ENCODE measurements at places on chromosomes 6 and 20. TPM values are rescaled to one million over a fixed set of nuclear protein-coding genes. Genes with fewer than 3 reads are reported as not detected.

The OR2J3 gene
- not detected for total RNA-seq

The BANF2 gene
- not detected for total RNA-seq

The PTCHD4 gene
- not detected for total RNA-seq

The TPBG gene
- 25.6 TPM for total RNA-seq

DNA sequence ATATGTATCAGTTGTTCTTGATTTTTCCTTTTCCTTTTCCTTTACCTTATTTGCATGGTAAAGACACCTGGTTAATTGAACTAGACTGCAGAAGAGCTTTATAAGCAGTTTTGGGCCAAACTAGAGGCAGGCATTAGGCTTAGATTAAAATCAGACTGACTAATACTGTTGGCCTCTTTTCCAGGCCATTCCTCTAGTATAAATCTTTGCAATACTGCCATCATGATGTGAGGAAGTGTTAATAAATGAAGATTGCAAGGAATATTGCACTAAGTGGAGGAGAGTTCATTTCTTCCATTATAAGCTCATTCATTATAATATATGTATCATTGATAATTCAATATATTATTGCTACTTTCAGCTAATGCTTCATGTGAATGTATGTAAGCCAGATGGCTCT is 163.8 kb downstream of the MMUT start:
- DNase-seq = no peak
- H3K4me3 ChIP-seq = no peak overlapping the region
- no peak overlapping the region for H3K27ac ChIP-seq
- H3K27me3 ChIP-seq = no peaks in the 10 kb centered on the region

DNA sequence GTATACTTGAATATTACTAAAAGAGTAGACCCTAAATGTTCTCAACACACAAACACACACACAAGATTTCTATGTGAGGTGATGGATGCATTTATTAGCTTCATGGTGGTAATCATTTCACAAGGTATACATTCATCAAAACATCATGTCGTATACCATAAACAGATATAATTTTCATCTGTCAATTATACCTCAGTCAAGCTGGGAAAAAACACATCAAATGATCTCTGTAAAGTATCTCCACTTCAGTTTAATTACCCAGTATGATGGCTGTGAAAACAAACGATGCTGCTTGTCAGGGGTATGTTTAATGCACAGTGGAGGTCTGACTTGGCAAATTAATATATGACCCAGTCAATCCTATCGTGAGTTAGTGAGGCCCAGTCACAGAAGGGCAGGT is 157.2 kb downstream of the MTFR2 start:
- H3K27me3 ChIP-seq = no peaks in the 10 kb centered on the region
- H3K27ac ChIP-seq = no peak overlapping the region
- no peak for DNase-seq

DNA sequence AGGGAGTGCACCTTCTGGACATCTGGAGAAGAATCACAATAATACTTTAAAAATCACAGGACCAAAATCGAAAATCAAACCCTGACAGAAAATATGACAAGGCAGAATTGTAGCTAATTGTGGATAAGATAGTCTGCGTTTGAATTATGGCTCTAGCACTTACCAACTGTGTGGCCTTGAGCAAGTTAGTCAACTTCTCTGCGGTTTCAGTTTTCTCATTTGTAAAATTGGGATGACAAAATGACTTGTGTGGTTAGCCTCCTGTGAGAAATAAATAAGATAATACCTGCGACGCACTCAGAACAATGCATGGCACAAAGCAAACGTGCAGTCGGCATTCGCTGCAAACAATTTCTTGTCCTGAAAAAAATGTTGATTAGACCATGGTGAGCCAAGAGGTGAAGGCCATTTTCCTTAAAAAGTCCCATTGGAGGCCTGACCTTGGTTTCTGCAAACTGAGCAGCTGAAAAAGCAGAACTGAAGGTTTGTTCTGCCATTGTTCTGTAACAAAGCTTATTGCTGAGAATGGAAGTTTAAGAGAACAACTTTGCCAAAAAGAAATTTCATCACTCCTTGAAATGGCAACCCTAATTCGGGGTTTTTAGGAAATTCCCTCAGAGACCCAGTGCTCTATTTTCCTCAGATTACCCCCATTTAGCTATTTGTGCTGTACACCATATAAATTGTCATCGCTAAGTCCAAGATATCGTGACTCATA is 266.3 kb downstream of the ERMARD start:
- H3K27me3 ChIP-seq = no peaks in the 10 kb centered on the region
- H3K4me3 ChIP-seq = no peak overlapping the region
- no peak overlapping the region for H3K27ac ChIP-seq
- no peaks in the 10 kb centered on the region for H3K4me1 ChIP-seq

DNA sequence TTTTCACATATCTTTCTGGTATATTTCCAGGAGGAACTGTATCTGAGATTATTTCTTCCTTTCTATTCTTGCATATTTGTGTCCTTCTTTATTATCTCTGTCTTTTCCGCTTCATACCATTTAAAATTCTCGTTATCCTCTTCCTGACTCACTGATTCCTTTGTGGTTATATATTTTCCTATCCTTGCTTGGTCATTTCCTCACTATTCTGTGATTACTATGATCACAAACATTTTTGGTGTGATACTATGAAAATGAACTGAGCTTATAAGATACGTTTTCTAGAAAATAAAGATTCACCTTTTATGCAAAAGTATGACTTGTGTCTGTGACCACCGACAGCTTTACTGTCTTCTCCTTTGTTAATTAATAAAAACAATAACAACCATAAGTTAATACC is 26.5 kb upstream of the MYCT1 start:
- no peak for DNase-seq
- no peak overlapping the region for H3K27ac ChIP-seq
- no peaks in the 10 kb centered on the region for H3K4me1 ChIP-seq

- no peak overlapping the region for H3K4me3 ChIP-seq
- H3K27me3 ChIP-seq = no peaks in the 10 kb centered on the region
- no peaks in the 10 kb centered on the region for H3K4me1 ChIP-seq
- DNase-seq = no peak
These were observed 246.5 kb downstream of the RIMS1 start for GRCh38 chr6:72132851-72133250.

- no peak overlapping the region for H3K4me3 ChIP-seq
- H3K27ac ChIP-seq = peak overlapping the region; percentile 58
- H3K4me1 ChIP-seq = peaks cover 30% of the 10 kb centered on the region
- no peaks in the 10 kb centered on the region for H3K36me3 ChIP-seq
These were observed 34.2 kb downstream of the NHSL1 start for GRCh38 chr6:138465007-138465645.

GRCh38 chr6:166417285-166417691 is 34.5 kb upstream of the MPC1 start:
- no peaks in the 10 kb centered on the region for H3K36me3 ChIP-seq
- H3K27ac ChIP-seq = peak overlapping the region; percentile 13
- H3K27me3 ChIP-seq = no peaks in the 10 kb centered on the region
- no peaks in the 10 kb centered on the region for H3K4me1 ChIP-seq

GRCh38 chr6:126175251-126175650 is 164.7 kb upstream of the CENPW start:
- H3K4me3 ChIP-seq = no peak overlapping the region
- H3K27me3 ChIP-seq = no peaks in the 10 kb centered on the region
- H3K36me3 ChIP-seq = no peaks in the 10 kb centered on the region
- DNase-seq = no peak

- no peak overlapping the region for H3K4me3 ChIP-seq
- no peak overlapping the region for H3K27ac ChIP-seq
- peaks cover 5% of the 10 kb centered on the region for H3K4me1 ChIP-seq
- DNase-seq = no peak
These were observed 8.2 kb downstream of the DAAM2 start for GRCh38 chr6:39800034-39801032.

Data from esophagus squamous epithelium (tissue), 5 donors.